Karpas-422 (cell line): ENCODE measurements at places on chromosomes 4 and X. TPM values are rescaled to one million over a fixed set of nuclear protein-coding genes. Genes with fewer than 3 reads are reported as not detected.

DNA sequence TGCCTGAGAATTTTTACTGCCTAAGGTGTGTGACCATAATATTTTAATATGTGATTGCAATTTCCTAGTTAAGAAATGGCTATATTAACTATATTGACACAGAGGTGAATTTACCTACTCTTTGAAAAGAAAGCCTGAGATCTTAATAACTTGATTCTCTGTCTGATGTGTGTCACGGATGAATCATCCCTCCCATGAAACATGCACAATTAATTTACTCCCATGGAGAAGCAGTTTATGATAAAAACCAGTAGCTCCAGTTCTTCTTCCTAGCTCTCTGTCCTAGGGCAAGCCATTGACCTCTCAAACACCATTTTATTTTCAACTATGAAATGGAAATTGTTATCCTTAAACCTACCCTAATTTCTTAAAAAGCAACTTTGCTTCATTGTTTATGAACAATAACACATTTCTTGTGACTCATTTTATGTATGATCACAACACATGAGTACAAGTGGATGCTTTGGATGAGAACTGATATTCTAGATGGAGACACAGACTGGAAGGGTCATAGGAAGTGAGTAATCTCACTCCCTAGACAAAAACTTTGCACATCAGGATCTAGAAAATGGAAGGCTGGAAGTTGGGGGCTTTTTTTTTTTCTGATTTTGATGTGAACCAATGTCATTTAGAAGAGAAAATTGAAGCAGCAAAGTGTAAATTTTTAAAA is 438.3 kb downstream of the GPAT3 start:
- H3K27ac ChIP-seq = no peak overlapping the region
- H3K4me1 ChIP-seq = no peaks in the 10 kb centered on the region
- no peak for DNase-seq
- no peaks in the 10 kb centered on the region for H3K36me3 ChIP-seq

- no peaks in the 10 kb centered on the region for H3K4me1 ChIP-seq
- H3K36me3 ChIP-seq = no peaks in the 10 kb centered on the region
- no peak for DNase-seq
Measured at GRCh38 chr4:25580633-25581467, 74.8 kb upstream of the SLC34A2 start.

DNA sequence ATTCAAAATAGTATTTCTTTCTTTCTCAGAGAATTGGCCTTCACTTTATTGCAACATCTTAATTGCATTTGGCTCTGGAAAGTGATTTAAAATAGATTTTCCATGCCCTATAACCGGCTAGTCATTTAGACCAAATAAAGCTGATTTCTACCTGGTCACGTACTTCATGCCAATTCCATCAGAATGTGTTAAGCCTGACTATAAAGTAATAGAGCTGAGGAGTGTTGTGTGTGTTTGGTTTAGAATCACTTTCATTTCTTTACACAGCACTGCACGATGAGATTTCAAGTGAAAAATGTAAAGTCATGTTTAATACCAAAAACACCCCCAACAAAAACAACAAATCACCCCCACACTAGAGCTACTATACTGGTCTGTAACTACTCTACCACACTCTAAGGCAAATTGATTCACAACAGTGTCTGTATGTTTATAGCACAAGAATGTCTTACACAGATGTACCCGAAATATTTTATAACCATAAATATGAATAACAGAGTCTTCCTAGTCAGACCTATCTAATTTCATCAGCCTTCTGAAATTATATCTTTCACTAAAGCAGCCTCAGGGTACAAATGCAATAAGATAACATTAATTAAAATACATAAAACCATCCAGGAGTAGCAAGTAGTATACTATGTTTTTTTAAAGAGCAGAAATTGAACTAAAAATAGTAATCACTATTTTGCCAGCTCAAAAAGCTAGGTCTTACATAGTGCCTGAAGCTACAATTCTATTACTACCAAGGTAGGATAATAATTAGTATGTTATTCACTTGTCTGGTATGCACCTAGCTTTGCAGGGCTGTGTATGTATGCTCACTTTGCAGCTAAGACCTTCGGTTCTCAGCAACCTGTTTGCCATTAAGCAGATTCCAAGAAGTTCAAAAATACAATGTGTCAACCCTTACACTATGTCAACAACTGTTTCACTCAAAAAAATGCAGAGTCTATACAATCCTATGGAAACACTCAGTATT is 28.4 kb downstream of the APBB2 start:
- H3K27me3 ChIP-seq = no peaks in the 10 kb centered on the region
- H3K27ac ChIP-seq = no peak overlapping the region
- H3K4me1 ChIP-seq = no peaks in the 10 kb centered on the region
- no peak overlapping the region for H3K4me3 ChIP-seq

DNA sequence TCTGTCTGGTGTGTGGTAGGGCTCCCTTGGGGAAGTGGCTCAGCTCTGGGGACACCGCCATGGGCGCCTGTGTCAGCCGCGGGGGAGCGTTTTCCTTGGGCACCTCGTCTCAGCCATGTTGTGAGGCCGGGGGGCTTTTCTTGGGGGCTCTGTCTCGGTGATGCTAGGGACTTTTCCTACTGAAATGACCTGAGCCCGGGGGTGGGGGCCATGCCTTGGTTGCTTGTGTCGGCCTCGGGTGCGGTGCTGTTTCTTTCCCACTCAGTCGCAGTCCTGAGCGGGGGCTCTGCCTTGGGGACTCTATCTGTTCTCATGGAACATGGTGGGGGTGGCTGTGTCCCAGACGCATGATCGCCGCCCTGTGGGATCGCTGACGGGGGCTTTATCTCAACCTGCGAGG is 356 bp downstream of the CT45A1 start:
- no peak overlapping the region for H3K27ac ChIP-seq
- no peaks in the 10 kb centered on the region for H3K4me1 ChIP-seq
- no peak for DNase-seq
- no peaks in the 10 kb centered on the region for H3K27me3 ChIP-seq
- no peak overlapping the region for H3K4me3 ChIP-seq
- H3K36me3 ChIP-seq = no peaks in the 10 kb centered on the region

- peaks cover 29% of the 10 kb centered on the region; the same call in 1 of the 2 replicates for H3K36me3 ChIP-seq
- no peak overlapping the region for H3K27ac ChIP-seq
- DNase-seq = no peak
- no peak overlapping the region for H3K4me3 ChIP-seq
- no peaks in the 10 kb centered on the region for H3K4me1 ChIP-seq
Measured at GRCh38 chr4:10075953-10076391, 40.6 kb downstream of the WDR1 start.

DNA sequence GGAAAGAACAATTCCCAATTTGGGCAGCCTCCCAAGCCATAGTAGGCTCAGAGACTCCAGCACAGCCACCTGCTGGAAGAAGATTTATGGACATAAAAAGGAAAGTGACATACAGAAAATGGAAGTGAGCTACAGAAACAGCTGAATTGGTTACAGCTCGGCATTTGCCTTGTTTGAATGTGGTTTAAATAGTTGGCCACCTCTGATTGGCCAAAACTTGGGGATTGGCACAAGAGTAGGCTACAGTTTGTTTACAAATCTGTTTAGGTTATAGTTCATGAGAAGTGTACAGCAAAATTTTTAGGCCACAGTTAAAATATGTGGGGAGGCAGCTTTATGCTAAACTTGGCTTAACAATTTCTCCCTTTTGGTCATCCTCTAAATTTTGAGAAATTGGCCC is 150.4 kb downstream of the MAGEC1 start:
- H3K36me3 ChIP-seq = no peaks in the 10 kb centered on the region
- H3K27ac ChIP-seq = no peak overlapping the region
- H3K4me1 ChIP-seq = no peaks in the 10 kb centered on the region
- no peaks in the 10 kb centered on the region for H3K27me3 ChIP-seq
- no peak for DNase-seq
- H3K4me3 ChIP-seq = no peak overlapping the region

- H3K36me3 ChIP-seq = no peaks in the 10 kb centered on the region
- H3K4me1 ChIP-seq = no peaks in the 10 kb centered on the region
- no peaks in the 10 kb centered on the region for H3K27me3 ChIP-seq
- H3K27ac ChIP-seq = no peak overlapping the region
Measured at GRCh38 chrX:68697465-68698125, 50.1 kb downstream of the STARD8 start.

DNA sequence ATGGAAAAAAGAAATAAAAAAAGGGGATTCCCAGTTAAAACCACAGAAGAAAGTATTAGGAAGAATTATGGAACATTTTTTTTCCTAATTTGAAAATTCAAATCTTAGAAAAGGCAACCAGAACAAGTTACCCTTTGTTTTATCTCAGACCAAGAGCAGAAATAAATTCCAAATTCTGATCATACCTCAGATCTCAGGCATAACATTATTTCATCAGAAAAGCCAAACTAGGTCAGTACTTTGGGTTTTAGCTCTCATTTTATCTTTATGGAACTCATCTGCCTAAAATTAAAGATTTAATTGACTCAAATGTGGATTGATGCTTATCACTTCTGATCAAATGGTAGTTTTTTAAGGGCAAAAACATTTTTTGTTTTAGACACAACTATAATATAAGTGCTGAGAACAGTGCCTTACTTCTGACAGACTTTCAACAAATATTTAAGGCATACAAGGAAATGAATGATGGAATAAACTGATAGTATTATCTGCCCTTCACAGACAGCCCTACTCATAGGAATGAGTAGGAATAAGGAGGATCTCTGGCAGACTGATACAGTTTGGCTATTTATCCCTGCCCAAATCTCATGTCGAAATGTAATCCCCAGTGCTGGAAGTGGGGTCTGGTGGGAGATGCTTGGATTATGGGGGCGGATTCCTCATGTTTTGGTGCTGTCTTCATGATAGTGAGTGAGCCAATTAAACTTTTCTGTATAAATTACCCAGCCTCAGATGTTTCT is 245.3 kb upstream of the PITX2 start:
- H3K4me3 ChIP-seq = no peak overlapping the region
- H3K27me3 ChIP-seq = no peaks in the 10 kb centered on the region
- H3K4me1 ChIP-seq = peaks cover 8% of the 10 kb centered on the region
- H3K27ac ChIP-seq = no peak overlapping the region
- no peaks in the 10 kb centered on the region for H3K36me3 ChIP-seq

- no peaks in the 10 kb centered on the region for H3K27me3 ChIP-seq
- H3K4me3 ChIP-seq = no peak overlapping the region
- H3K27ac ChIP-seq = no peak overlapping the region
- H3K36me3 ChIP-seq = no peaks in the 10 kb centered on the region
- no peaks in the 10 kb centered on the region for H3K4me1 ChIP-seq
Measured at GRCh38 chrX:108216919-108217571, 125.5 kb downstream of the ATG4A start.

DNA sequence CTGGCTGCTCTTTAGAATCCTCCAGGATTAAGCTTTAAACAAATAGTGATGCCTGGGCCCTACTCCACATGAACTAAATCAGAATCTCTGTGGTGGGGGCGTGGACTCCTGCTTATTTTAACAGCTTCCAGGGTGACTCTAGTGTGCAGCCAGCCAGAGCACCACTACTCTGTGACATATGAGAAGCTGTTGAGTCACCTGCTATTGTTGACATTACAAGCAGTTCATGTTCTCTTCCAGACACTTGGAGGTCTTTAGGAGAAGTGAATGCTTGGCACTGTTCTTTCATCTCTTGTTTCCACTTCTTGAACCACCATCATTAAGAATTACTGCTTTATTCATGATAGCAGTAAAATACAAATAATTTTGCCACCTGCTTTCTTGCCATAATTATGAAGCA is 426 bp upstream of the C4orf51 start:
- no peaks in the 10 kb centered on the region for H3K4me1 ChIP-seq
- H3K36me3 ChIP-seq = no peaks in the 10 kb centered on the region
- no peak overlapping the region for H3K27ac ChIP-seq
- H3K4me3 ChIP-seq = no peak overlapping the region

DNA sequence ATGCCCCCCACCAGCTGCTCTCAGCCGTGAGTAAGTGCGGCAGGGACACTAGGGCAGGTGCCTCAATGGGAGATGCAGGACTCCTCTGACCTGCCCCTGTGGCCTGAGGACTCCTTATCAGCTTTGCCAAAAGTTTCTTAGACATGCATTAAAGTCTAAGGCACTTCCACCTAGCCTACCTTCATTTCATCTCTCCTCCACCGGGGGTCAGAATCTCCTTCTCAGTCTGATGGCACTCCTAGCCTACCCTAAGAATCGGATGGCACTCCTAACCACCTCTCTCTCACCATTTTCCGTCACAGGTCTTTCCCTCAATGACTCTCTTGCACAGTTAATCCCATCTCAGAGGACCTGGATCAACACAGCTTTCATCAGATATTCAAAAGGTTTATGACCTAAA is 85.9 kb downstream of the OTC start:
- H3K4me1 ChIP-seq = no peaks in the 10 kb centered on the region
- no peaks in the 10 kb centered on the region for H3K36me3 ChIP-seq
- H3K4me3 ChIP-seq = no peak overlapping the region
- no peaks in the 10 kb centered on the region for H3K27me3 ChIP-seq
- H3K27ac ChIP-seq = no peak overlapping the region

DNA sequence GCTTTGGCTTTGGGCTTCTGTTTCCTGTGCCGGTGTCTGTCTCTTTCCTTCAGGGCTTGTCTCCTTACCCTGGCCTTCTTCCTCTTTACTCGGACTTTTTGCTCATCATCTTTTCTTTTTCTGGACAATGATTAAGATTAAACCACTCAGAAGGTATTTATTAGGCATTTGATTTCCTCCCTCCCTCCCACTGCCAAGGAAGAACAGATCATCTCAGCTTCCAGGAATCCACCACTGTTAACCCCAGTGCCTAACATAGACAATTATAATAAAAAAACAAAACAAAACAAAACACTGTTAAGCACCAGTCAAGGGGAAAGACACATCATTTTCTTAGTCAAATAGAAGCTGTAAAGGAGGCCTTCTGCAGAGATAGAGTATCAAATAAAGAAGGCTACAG is 16.6 kb downstream of the PGRMC1 start:
- no peak for DNase-seq
- H3K4me1 ChIP-seq = no peaks in the 10 kb centered on the region
- H3K27me3 ChIP-seq = no peaks in the 10 kb centered on the region
- no peaks in the 10 kb centered on the region for H3K36me3 ChIP-seq

DNA sequence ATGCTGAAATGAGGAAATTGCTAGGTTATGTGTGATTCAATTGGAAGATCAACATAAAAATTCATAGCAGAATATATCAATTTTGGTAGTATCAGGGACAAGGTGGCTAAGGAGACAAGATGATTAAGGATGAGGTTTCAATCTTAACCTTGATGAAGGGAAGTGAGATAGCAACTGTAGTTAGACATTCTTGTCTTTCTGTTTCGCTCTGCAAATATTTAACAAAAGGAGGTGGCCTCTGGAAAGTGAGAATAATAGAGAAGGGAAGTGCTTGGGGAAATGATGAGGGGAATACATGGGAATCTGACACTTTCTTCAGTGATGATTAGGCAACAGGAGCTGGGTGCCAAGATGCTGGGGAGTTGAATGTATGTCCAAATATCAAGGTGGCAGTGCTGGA is 337.1 kb upstream of the PUDP start:
- no peak overlapping the region for H3K4me3 ChIP-seq
- DNase-seq = no peak
- no peaks in the 10 kb centered on the region for H3K27me3 ChIP-seq
- no peak overlapping the region for H3K27ac ChIP-seq
- peaks cover 15% of the 10 kb centered on the region for H3K4me1 ChIP-seq

The CSAG1 gene
- not detected in 2 replicates for total RNA-seq

The BMP15 gene
- total RNA-seq = not detected in 2 replicates

The HERC6 gene
- total RNA-seq = 1.8 and 3.4 TPM in 2 replicates

The NSDHL gene
- total RNA-seq = 23.6 and 23.8 TPM in 2 replicates

The CPE gene
- total RNA-seq = not detected in 2 replicates

The PABPC4L gene
- not detected in 2 replicates for total RNA-seq

The GLRB gene
- not detected in 2 replicates for total RNA-seq

The ZNF157 gene
- 0.52 and 0.90 TPM in 2 replicates for total RNA-seq

The SORCS2 gene
- not detected in 2 replicates for total RNA-seq

The STK26 gene
- total RNA-seq = 34.3 and 49.5 TPM in 2 replicates

The VMA21 gene
- 19.1 and 49.8 TPM in 2 replicates for total RNA-seq

The TRPC3 gene
- total RNA-seq = not detected in 2 replicates

The GLRA3 gene
- total RNA-seq = not detected in 2 replicates
